T follicular helper cell (primary cell): ENCODE measurements at places on chromosomes 7 and 10.

- no peak for DNase-seq
These were observed 548.3 kb downstream of the SORCS3 start for GRCh38 chr10:105189463-105189800.

DNA sequence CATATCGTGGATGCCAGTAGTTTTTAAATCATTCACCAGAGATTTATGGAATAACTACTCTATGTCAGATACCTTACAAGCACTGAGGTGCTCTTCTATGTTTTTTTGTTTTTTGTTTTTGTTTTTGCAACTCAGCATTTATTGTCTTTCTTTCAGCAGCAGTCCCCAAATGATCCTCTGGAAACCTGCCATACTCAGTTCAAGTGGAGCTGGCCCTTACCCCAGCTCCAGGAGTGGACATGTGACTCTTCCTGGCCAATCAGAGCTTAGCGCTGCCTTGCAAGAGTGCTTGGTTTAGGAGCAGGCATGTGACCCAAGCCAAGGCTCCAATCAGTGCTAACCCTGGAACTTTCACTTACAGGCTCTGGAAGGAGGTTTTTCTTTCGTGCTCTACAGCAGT is 356.6 kb upstream of the ZMIZ1 start:
- no peak for DNase-seq

DNA sequence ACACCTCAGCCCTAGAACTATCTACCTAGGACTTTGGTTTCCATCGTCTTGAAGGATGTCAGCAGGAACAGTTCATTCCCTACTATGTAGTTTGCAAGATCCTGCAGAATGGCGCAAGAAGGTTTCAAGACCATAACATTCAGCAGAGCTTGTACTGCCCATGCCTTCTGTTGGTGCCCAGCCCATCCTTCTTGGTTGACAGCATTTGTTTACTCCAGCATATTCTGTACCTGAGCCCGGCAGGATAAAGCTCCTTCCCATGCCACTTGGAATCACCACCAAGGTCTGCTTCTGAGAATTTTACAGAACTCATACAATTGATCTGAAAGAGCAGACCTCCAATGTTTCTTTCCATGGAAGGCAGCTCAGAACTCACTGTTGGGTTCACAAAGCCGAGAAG is 150.8 kb downstream of the ARID5B start:
- no peak for DNase-seq

- DNase-seq = no peak
These were observed 151.5 kb upstream of the COL1A2 start for GRCh38 chr7:94243066-94243711.

DNA sequence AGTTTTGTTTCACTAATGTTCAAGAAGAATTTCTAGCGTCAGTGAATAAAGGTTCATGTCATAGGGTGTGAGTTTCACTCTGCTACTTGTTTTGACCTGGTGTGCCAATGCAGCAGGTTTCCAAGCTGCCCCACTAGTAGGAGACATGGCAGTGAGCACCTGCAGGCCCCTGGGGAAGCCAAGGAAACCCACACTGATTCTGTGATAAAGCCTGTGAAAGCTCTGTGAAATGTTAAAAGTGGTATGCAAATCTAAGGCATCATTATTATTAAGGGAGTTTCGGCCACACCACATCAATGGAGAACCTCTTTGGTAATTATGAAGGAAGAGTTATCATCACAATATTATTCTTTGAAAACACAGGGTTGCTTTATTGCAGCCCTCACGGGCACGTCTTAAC is 46.4 kb downstream of the ABCB5 start:
- DNase-seq = no peak

DNA sequence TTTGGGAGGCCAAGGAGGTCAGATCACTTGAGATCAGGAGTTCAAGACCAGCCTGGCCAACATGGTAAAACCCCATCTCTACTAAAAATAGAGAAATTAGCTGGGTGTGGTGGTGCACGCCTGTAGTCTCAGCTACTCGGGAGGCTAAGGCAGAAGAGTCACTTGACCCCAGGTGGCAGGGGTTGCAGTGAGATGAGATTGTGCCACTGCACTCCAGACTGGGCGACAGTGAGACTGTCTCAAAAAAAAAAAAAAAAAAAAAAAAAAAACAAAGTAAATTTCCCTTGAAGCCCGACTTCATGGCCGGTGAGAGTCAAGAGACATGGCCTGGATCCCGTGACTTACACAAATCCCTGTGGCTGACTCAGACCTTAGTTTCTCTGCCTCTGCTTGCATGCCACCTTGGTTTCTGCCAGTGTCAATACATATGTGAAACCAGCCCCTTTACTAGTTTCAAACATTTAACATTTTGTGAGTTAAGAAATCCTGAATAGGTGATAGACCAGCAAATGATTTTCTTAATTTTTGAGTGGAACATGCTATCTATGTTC is 62.8 kb downstream of the ZEB1 start:
- DNase-seq = no peak
